ENCODE measurements at places on chromosomes 2 and 18.

DNA sequence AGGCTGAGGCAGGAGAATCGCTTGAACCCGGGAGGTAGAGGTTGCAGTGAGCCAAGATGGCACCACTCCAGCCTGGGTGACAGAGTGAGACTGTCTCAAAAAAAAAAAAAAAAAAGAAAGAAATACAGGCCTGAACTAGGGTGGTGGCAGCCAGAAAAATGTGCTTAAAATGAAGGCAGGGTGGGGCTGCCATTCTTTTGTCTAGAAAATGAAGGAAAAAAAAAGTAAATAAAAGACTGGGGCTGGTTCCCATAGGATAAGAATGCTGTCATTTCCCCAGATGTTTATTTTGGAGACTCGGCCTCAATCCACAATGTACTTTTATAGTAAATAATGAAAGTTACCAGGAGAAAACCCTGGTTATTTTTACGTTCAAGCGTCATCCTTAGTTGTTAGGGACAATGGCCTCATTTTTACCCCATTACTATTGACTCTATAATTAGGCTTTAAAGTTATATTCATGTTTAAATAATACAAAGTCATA is 58.9 kb downstream of the ATP8B1 start:
- DNase-seq: peak; percentile 96

GRCh38 chr2:202290970-202291369 is 25.4 kb downstream of the NOP58 start:
- DNase-seq: no peak

- DNase-seq: no peak
Observed at GRCh38 chr2:204881655-204882054, 336.4 kb downstream of the PARD3B start.

GRCh38 chr18:10166164-10166807 is 252.5 kb downstream of the VAPA start:
- no peak for DNase-seq

- no peak for DNase-seq
Observed at GRCh38 chr2:153235516-153235915, 243.0 kb downstream of the RPRM start.

DNA sequence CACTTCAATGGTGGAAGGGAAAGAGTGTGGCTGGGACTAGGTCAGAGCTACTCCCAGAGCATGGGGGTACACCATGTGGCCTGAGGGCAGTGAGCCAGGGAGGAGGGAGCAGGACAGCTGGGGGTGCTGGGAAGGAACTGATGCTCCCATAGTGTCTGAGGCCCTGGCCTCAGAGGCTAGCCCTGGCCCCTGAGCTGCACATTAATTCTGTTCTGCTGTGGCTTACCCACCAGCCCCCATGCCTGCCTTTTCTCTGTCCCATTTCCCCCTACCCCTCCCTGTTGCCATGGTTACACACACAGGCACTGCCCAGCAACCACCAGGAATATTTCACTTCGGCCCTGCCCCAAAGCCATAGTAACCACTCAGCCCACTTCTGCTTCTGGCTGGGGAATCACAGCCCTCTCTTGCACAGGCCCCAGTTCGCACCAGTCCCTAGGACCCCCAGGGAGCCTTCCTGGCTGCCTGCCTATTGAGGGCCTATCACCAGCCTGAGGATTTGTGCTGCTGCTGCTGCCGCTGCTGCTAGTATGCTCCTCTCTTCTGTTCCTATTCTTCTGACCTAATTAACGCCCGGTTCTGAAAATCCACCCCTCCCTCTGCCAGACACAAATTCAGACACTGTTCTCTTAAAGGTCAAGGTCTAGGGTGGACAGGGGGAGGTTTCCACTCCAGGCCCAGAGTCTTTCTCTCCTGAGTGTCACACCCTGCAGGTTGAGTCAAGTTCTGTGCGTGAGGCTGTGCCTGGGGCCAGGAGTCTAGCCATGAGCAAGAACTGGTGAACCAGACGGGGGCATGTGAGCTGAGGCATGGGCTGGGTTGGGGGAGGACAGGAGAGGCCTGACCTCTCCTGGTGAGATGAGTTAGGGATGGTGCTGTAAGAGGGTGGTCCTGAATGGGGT is 87.1 kb upstream of the MCFD2 start:
- peak; percentile 63 for DNase-seq

DNA sequence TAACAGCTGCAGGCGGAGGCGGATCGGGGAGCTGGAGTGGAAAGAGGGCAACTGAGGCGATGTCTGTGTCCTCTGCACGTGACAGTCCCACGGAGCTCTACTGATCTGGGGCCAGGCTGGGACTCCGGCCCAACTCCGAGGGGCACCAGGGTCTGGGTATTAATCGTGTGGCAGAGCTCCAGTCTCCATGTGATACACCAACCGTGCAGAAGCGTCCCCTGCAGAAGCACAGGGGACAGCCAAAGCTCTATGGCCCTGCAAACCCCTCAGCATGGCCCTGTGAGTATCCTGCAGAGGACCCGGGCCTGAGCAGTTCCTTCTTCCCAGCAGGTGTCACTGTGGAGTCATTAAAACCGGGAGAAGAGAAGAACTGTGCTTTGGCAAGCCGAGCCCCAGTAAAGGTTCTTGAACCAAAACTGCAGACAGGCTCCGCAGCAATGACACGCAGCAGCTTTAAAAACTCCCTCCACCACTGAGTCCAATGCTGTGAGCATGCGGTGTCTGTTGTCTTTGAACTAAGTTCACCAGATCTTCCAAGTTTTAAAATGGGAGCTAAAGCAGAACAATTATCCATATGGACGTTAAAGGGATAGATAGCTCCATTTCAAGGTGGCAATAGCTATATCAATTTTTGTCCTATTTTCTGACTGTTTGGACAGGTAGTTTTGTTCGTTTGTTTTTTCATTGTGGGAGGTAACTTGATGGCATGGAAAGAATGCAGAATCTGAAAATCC is 79.4 kb downstream of the TMEM182 start:
- DNase-seq: peak; percentile 51

DNA sequence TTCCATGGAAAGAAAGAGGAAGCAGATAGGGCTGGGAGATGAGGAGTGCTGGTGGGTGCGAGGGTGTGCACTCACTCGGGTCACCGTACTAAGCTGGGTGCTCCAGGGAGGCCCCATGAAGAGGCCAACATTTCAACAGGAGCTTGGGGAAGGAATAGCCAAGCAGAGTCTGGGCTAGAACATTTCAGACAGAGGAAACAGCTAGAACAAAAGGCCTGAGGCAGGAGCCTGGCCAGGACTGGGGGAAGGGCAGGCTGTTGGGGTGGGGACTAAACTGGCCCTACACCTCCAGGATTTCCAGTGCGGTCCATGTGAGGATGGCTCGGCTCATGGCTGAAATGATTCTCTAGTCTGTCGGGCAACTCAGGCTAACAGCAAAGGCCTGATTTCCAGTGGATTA is 90.8 kb downstream of the ZFP36L2 start:
- no peak for DNase-seq

DNA sequence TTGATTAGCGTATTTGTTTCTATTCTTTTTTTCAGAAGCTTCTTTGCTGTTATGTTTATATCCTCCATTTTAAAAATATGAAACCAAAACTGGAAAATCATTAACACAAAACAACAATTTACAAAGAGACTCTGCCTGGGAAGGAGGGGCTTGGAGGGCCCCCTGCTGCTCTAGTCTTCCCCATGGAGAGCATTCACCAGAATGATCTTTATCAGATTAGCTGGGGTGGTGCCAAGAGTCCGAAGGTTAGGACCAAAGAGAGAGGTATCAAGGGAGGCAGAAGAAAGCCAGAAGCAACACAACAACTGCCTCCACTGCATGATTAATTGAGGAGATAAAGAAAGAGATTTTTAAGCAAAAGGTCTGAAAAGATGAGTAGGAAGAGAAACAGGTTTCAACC is 218.6 kb downstream of the IRS1 start:
- DNase-seq: no peak

GRCh38 chr2:66853-67252 is 20.5 kb upstream of the FAM110C start:
- no peak for DNase-seq

DNA sequence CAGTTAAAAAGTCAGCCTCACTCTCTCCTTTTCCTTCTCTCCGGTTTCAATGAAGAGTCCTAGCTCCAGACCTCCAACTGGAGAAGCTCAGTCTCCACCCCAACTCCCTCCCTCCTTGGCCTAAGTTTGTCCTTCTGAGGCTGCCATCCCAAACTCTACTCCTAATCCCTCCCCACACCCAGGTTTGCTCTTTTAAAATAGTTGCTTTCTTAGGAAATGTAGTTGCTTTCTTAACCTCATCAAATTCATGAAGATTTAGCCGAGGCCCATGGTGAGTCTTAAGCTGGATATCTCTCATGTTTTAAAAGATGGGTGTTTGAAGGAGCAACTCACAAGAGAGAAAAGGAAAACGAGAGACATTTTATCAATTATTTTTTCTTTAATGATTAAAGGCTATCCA is 937 bp upstream of the LANCL1 start:
- DNase-seq: peak; percentile 75

- no peak for DNase-seq
Observed at GRCh38 chr2:34545486-34546136, 946.5 kb upstream of the FAM98A start.

DNA sequence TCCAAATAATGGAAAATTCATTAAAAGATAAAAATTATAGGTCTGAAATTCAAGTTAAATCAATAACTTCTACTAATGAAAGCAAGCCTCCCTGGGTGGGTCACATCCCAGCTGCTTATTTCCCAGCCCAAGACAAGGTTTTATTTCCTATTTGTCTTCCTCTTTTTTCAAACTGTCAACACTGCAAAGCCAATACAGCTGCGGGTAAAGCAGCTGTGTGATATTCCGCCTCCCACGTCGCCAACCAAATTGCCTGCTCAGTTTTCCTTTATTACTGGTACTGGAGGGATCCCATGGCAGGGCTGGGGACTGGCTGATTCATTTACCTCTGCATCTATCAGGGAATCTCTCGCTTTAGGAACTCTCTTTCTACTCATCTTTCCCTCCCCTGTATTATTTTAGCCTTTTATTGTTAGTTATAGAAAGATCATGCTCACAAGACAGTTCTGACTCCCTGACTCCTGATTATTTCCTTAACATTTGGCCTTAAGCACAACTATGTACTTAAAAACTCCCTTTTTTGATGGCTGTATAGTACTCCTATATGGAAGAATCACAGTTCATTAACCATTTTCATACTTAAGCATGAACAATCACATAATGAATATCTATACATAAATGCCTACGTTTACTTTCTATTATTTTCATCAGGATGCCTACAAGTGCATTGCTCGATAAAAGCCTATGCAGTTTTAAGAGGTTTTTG is 253.1 kb downstream of the CDCA7 start:
- no peak for DNase-seq

DNA sequence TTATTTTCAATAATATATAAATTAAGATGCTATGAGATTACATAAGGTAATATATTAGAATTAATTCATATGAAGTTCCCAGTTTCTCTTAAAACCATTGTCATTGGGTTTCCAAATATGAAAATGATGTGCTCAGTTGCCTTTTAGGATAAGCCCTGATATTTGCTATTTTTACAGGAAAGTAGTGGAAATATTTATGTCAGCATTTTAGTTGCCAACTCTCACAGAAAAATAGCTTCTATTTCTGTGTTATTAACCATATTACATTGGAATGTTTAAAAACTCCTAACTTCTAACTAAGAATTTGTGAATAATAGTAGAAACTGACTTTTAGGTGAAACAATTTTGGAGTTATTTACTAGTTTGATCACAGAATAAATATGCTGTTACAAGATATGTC is 74.0 kb downstream of the TMX3 start:
- DNase-seq: no peak

GRCh38 chr2:98454500-98455235 is 10.0 kb downstream of the INPP4A start:
- DNase-seq: peak; percentile 23

GRCh38 chr2:192645811-192646598 is 451.3 kb upstream of the TMEFF2 start:
- DNase-seq: no peak

All from fibroblast of skin of back (primary cell).